ENCODE measurements at places on chromosomes 12 and 14.

DNA sequence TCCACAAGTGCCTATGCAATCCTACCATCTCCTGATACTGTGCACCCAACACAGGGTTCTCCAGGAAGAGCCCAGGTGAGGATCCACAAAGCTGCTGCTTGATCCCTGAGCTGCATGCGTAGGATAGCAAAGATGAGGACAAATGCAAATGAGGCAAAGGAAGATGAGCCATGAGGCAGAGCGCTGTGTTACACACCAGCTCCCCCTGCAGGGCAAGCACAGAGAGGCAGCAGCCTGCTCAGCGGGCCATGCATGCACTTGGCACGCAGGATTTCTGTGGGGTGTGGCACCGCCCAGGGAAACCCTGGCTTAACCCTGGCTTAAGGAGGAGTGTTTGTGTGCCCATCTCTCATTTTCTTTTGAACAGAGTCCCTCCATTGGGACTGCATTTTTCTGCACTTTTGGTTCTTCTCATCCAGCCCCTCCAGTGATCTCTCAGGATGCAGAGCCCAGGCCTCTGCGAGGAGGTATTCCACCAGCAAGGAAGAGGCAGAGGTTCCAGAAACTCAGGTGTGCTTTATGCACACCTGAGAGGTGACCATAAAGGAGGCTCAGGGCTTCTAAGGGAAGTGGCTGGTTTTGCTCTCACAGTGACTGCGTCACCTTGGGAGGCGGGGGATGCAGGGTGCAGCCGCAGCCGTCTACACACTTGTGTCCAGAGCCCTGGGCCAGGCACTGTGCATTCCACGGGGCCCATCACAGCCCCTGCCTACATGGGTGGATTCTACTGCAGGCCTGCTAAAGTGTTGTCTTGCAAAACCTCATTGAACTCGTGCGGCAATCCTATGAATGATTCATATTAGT lies 973.3 kb upstream of the TMEM132C start:
- peak; percentile 33 for DNase-seq
- no peak overlapping the region for H3K27ac ChIP-seq
- H3K4me1 ChIP-seq = no peaks in the 10 kb centered on the region
- no peaks in the 10 kb centered on the region for H3K27me3 ChIP-seq
- H3K36me3 ChIP-seq = no peaks in the 10 kb centered on the region

- no peaks in the 10 kb centered on the region for H3K36me3 ChIP-seq
- H3K27me3 ChIP-seq = no peaks in the 10 kb centered on the region
- no peak overlapping the region for H3K4me3 ChIP-seq
- no peaks in the 10 kb centered on the region for H3K4me1 ChIP-seq
- H3K27ac ChIP-seq = no peak overlapping the region
These were observed 162.1 kb upstream of the TMTC2 start for GRCh38 chr12:82524641-82525040.

- no peak for DNase-seq
- peaks cover 6% of the 10 kb centered on the region for H3K4me1 ChIP-seq
- H3K4me3 ChIP-seq = no peak overlapping the region
- no peak overlapping the region for H3K27ac ChIP-seq
- peaks cover 24% of the 10 kb centered on the region for H3K36me3 ChIP-seq
- no peaks in the 10 kb centered on the region for H3K27me3 ChIP-seq
These were observed 16.5 kb downstream of the SLC15A4 start for GRCh38 chr12:128807161-128807724.

DNA sequence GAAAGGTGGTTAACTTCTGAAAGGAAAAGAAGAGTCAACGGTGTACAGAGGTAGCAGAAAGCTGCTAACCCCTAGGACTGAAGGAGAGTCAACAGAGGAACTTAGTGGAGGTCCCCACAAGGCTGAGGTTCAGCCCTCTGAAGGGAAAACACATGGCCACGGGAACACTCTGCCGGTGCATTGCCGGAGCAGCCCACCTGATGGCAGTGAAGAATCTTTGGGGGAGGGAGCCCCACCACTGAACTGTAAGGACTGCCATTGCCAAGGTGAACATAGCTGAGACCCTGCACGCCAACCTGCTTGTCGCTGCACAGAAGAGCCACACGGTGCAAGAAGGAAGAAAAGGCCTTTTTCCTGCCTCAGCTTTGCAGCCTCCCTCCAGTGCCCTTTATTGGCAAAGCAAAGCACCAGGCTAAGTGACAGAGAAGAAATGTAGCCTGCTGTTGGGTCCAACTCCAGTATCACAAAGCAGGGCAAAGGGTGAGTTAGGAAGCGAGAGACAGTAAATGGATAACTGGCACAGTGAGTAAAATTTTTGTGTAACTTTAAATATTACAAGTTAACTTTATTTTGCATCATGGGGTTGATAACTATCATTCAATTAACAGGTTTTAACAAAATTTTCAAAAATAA lies 76.9 kb downstream of the LIN52 start:
- H3K4me1 ChIP-seq = no peaks in the 10 kb centered on the region
- H3K27ac ChIP-seq = no peak overlapping the region
- H3K27me3 ChIP-seq = no peaks in the 10 kb centered on the region

GRCh38 chr12:99960311-99960710 lies 24.4 kb downstream of the ANKS1B start:
- DNase-seq = no peak
- no peaks in the 10 kb centered on the region for H3K36me3 ChIP-seq
- H3K4me1 ChIP-seq = no peaks in the 10 kb centered on the region
- H3K27ac ChIP-seq = no peak overlapping the region

GRCh38 chr12:112401903-112402498 lies 7.4 kb downstream of the RPL6 start:
- no peaks in the 10 kb centered on the region for H3K27me3 ChIP-seq
- peaks cover 22% of the 10 kb centered on the region for H3K36me3 ChIP-seq
- DNase-seq = no peak

- H3K27me3 ChIP-seq = no peaks in the 10 kb centered on the region
- no peak overlapping the region for H3K4me3 ChIP-seq
- no peaks in the 10 kb centered on the region for H3K36me3 ChIP-seq
- H3K4me1 ChIP-seq = no peaks in the 10 kb centered on the region
- H3K27ac ChIP-seq = no peak overlapping the region
These were observed 595.6 kb upstream of the ATP2B1 start for GRCh38 chr12:90304231-90304630.

DNA sequence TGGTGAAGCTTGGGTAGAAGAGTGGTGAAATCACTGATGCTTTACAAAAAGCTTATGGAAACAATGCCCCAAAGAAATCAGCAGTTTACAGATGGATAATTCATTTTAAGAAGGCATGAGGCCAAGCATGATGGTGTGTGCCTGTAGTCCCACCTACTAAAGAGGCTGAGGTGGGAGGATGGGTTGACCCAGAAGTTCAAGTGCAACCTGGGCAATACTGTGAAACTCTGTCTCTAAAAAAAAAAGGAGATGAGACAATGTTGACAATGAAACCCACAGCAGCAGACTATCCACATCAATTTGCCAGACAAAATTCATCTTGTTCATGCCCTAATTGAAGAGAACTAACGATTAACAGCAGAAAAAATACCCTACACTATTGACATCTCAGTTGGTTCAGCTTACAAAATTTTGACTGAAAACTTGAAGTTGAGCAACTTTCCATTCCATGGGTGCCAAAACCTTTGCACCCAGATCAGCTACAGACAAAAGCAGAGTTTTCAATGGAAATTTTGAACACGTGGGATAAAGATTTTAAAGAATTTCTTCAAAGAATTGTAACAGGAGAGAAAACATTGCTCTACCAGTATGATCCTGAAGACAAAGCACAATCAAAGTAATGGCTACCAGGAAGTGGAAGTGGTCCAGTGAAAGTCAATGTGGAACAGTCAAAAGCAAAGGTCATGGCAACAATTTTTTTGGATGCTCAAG lies 26.7 kb downstream of the BTG1 start:
- H3K4me1 ChIP-seq = no peaks in the 10 kb centered on the region
- H3K4me3 ChIP-seq = no peak overlapping the region
- H3K27ac ChIP-seq = no peak overlapping the region
- H3K27me3 ChIP-seq = no peaks in the 10 kb centered on the region
- no peak for DNase-seq
- 0 out of 2 replicates have a peak, but pooled peaks cover 2% of the 10 kb centered on the region for H3K36me3 ChIP-seq

DNA sequence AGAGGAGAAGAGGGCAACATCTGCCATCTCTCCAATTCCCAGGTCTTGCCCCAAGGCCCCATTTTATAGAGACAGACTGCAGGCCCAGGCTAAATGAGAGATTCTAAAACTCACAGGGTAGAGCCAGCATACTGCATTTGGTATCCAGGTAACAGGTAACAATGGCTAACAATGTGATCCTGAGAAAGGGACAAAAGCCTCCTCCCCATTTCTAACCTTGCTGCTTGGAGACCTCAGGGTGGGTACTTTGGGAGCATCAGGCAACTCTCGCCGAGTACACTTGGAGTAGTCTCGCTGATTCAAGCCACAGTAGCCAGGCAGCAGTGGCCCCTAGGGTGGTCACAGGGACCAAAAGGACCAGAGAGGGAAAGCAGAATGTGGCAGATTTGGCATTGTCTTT lies 162.6 kb upstream of the PLEKHA5 start:
- no peak overlapping the region for H3K27ac ChIP-seq
- H3K4me1 ChIP-seq = no peaks in the 10 kb centered on the region
- H3K4me3 ChIP-seq = no peak overlapping the region
- H3K36me3 ChIP-seq = no peaks in the 10 kb centered on the region

DNA sequence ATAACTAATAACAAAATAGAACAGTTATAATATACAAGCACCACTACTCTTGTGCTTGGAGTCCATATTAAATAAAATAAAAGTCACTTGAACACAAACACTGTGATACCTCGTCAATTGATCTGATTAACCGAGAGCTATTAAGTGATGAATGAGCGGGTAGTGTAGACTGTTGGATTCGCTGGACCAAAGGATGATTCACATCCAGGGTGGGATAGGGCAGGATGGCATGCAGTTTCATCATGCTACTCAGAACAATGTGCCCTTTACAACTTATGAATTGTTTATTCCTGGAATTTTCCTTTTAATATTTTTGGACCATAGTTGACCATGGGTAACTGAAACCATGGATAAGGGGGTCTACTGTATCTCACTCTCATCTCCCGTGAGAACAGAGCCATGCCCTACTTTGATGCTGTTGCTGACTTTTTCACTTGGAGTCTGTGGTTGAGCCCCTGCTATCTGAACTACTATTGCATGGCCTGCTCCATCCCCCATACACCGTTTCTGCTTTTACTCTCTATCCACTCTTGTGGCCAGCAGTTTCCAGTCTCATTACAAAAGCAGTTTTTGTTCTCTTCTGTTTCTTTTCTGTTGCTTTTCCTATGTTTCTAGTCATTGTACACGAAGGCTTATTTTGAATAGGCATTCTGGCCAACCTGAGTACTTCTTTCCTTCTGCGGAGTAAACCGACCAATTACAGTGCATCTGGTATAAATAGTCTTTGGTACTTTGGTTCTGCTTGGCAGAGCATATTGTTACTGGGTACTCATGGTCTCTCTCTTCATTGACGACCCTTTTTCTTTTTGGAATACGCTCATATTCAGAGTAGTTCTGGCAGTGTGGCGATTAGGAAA lies 12.2 kb downstream of the TMTC2 start:
- H3K36me3 ChIP-seq = no peaks in the 10 kb centered on the region
- no peaks in the 10 kb centered on the region for H3K27me3 ChIP-seq
- DNase-seq = no peak
- H3K4me1 ChIP-seq = no peaks in the 10 kb centered on the region
- no peak overlapping the region for H3K4me3 ChIP-seq
